Stimulated activated CD8-positive, alpha-beta memory T cell treated with anti-CD3 and anti-CD28 coated beads, Interleukin-15, amount 100 ng/mL, for 48 hours (primary cell): ENCODE measurements at places on chromosomes 7 and 10.

DNA sequence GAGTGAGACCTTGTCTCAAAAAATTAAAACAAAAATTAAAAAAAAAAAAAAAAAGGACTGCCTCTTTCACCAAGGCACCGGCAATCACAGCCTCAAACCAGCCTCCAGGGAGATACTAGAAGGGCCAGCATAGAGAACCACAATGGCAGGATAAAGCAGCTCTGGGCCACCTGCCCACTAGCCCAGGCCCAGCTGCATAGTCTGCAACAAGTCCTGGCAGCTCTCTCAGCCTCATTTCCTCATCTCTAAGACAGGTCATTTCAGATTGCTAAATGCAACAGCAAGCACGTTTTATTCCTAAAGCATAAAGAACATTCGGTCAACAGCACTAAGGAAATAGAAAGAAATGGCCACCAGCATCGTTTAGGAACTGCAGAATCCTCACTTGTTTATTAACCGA, 28.8 kb downstream of the XPNPEP1 start:
- DNase-seq: no peak

DNA sequence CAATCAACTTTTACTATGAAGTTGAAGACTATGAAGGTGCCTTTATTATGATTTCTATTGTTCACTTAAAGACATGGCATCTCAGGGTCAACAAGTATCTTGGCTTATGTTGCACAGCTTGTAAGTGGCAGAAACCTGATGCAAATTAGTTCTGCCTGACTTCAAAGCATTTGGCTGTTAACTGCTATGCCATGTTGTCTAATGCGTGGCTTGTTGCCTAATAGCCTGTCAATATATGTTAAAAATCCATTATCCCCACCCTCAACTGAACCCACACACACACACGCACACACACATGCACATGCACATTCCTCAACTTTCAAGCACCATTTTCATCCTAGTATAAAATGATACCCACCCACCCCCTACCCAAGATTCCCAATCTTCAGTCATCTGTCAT, 217.1 kb downstream of the NRG3 start:
- no peak for DNase-seq

GRCh38 chr10:46264336-46264735, 22.5 kb upstream of the ANTXRL start:
- DNase-seq: no peak

GRCh38 chr7:128811631-128812430, 18.4 kb upstream of the FLNC start:
- no peak for DNase-seq

GRCh38 chr10:77718957-77719356, 81.3 kb upstream of the KCNMA1 start:
- DNase-seq: no peak

DNA sequence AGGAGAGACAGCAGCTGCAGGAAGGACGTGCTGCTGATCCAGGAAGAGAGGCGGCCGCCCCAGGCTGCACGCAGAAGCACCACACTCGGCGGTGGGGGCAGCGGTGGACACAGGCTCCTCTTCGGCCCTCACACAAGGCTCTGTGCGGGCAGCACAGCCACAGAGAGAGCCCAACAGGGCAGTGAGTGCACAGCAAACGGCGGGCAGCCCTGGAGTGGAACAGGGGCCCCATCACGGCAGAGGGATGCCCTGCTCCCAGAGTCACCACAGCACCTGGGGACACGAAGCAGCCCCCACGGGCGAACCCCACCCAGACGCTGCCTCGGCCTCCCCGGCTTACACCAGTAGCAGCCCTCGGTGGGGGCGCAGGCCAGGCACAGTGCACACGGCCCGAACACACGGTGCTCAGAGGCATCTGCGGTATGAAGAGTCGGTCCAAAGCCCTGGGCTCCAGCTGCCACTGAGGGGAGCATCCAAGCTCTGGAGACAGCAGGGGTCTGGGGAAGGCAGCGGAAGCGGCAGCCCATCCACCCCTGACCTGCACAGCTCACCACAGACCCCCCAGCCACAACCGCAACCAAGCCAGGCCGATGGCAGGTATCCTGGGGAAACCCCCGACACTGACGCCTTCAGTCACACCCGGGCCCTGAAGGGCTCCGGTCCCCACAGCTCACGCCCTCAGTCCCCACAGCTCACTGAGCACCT, 16.8 kb downstream of the NUDT1 start:
- DNase-seq: no peak

DNA sequence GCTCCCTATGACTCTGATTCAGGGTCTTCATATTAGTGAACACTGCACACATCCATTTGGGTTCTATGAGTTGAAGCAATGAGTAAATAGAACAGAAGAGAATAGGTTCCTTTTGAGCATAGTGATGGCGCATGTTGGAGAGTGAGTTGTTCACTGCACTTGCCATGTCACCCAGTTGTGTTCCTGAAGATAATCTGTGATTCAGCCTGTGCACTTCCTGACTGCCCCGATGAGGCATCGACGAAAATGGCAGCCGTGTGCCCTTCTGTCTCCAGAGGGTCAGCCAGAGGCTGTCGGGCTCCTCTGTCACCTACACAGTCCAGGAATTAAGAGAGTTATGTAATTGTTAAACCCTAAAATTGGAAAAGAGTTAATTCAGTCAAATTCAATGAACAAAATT, 94.7 kb downstream of the GALNT11 start:
- DNase-seq: no peak

- no peak for DNase-seq
Measured at GRCh38 chr7:957418-958220, 3.1 kb upstream of the ADAP1 start.

DNA sequence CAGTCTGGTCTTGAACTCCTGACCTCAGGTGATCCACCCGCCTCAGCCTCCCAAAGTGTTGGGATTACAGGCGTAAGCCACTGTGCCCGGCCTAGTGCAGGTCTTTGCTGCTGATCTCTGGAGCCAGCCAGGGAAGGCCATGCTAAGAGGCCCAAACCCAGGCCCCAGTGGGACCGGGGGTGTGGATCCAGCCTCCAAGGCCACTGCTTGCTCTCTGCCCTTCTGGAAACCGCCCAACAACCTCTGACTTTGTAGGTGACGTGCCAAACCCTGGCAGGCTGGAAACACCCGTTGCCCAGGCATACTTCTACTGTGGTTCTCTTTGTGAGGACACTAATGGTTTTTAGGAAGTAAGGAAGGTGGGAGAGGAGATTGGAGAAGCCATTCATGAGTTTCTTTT, 83.5 kb upstream of the GNA12 start:
- no peak for DNase-seq

- no peak for DNase-seq
Measured at GRCh38 chr10:11286261-11286852, 268.7 kb downstream of the CELF2 start.

DNA sequence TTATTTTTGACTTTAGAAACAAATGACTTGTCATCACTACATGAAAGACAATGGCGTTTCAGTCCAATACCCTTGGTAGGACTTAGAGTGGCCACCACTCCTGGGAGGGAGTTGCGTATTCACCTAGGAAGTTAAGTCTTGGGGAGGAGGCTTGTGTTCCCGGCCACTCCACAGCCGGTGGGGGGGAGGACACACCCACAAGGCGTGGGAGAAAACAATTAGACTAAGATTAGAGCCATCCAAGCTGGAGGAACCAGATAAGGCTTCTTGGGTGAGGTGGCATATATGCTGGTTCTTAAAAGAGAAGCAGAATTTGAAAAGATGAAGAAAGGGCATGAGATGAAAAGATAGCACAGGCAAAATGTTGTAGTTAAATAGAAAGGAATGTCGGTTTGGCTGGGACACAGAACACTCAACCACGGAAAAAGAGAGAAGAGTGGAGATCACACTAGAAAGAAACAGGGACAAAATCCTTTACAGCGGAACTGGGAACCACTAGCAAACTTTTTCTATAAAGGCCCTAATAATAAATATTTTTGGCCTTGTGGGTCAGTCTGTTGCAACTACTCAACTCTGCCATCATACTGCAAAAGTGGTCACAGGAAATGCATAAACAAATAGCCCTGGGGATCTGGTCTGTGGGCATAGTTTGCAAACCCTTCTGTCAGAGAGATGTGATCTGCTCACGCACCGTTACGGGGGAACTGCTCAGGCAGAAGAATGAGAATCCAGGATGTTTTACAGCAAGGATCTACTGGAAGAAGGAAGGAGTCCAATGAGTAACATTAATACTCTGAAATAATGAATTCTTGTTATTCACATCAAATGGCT, 651.8 kb downstream of the PARD3 start:
- DNase-seq: no peak

DNA sequence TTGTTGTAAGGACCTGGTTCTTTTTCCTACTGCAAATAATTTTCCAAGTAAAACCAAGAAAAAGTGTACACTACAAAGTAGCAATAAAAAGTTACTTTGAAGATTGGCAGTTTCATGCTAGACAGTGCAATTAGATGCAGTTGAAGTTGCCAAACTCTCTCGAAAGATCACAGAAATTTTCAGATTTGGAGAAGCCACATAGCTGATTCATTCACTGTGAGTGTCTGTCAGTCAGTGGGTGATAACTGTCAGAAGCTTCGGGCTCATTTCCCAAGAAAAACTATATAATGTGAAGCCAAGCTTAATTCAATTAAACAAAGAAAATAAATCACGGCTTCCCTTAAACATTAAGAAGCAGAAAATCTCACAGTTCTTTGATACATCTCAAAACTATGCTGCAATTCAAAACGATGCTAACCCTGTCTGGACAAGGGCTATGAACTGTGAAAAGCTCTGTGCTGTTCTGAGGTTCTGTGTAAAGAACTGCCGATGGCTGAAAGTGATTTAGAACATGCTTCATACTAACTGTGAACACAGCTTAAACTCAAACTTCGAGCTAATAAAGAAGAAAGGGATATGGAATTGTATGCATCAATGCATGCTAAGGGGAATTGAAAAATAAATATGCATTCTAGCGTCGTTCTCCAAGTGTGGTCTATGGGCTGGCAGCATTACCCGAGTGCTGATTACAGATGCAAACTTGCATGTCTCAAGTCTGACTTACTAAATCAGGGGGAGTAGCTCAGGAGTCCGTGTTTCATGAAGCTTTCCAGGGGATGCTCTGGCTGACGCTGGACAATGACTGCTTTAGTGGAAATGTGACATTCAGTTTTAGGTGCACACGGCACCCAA, 557.4 kb downstream of the CALN1 start:
- no peak for DNase-seq

GRCh38 chr7:132377015-132377414, 199.3 kb downstream of the PLXNA4 start:
- DNase-seq: no peak

DNA sequence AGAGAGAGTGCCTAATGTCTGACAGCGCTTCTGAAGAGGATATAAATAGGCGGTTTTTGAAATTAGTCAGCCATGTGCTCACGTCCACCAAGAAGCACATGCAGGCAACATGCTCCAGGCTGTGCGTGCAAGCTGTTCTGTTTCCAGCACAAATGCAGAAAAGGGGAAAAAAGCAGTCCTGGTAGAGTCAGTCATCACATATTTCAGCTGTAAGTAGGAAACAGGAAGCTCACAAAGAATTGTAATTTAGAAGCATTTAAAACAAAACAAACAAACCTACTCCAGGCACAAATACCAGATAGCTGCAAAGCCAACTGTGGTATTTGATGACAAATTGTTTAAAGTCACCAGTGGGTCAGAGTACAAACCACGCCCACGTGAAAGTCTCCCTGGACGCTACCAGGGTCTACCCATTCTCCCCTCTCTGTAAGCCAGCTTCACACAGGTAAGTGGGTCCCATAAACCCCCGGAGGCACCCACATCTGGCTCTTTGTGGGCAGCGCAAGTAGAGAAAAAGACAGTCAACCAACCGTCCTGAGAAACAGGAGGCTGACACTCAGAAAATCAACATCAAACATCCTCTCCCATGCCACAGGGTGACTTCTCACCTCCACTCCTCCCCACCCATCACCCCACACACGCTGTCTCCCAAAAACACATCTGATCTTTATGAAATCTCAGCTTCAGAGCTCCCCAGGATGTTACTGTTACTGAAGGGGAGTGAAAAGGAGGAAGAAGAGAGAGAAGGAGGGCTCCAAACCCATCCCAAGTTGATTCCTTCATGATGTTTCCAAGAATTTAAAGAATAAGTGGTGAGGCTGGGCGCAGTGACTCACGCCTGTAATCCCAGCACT, 186.4 kb downstream of the FAM107B start:
- no peak for DNase-seq

- DNase-seq: no peak
Measured at GRCh38 chr10:3763852-3764625, 21.0 kb downstream of the KLF6 start.

GRCh38 chr10:57754803-57755202, 512.9 kb downstream of the IPMK start:
- no peak for DNase-seq

DNA sequence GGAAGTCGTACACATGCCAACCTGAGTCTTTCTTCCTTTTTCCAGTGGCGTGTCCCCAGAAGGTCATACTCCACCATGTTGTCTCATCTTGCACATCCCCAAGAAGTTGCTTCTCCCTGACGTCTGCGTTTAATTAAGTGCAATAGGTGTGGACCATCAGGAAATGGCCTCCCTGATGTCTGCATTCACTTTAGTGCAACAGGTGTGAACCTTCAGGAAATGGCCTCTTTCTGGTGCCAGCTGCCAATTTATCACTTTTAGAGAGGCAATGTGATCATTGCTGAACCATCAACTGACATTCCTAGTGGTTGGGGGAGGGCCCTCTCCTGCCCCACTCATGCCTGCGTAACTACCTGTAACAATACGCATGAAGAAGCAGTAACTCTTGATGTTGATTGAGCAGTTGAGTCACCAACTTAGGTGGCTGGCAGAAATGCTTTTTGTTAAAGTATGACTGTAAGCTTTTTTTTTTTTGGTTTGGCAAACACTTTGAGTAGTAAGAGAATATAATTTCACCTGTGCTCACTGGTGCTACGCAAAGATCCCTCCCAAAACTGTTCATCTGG, 25.8 kb downstream of the SCIN start:
- no peak for DNase-seq

DNA sequence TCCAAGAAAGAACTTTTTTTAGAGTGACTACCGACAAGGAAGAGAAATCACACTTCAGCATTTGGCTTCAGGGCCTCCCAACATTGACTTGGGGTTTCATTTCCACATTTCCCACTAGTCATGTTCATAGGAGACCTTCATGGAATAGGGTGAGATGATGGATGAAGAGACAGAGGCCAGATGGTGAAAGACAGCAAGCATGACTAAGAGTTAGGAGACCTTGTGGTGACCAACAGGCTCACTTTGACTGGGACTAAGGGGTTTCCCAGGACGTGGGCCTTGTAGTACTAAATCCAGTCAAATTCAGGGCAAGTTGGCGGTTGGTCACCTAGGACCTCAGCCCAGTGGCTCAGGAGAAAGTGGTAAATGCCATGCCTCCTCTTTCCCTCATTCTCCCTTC, 3.0 kb upstream of the GIMAP5 start:
- peak; percentile 58 for DNase-seq

DNA sequence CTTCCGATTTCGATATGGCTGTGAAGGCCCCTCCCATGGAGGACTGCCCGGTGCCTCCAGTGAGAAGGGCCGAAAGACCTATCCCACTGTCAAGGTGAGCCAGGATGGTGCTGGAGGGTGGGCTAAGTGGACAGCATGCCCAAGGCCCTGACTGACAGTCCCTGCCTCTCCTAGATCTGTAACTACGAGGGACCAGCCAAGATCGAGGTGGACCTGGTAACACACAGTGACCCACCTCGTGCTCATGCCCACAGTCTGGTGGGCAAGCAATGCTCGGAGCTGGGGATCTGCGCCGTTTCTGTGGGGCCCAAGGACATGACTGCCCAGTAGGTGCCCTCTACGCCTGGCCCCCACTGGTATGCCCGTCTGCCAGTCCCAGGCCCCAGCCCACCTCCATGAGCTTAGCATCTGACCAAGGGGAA, 1.2 kb downstream of the NFKB2 start:
- no peak for DNase-seq
